Effector memory CD8-positive, alpha-beta T cell (primary cell): ENCODE measurements at places on chromosomes 2 and 18.

DNA sequence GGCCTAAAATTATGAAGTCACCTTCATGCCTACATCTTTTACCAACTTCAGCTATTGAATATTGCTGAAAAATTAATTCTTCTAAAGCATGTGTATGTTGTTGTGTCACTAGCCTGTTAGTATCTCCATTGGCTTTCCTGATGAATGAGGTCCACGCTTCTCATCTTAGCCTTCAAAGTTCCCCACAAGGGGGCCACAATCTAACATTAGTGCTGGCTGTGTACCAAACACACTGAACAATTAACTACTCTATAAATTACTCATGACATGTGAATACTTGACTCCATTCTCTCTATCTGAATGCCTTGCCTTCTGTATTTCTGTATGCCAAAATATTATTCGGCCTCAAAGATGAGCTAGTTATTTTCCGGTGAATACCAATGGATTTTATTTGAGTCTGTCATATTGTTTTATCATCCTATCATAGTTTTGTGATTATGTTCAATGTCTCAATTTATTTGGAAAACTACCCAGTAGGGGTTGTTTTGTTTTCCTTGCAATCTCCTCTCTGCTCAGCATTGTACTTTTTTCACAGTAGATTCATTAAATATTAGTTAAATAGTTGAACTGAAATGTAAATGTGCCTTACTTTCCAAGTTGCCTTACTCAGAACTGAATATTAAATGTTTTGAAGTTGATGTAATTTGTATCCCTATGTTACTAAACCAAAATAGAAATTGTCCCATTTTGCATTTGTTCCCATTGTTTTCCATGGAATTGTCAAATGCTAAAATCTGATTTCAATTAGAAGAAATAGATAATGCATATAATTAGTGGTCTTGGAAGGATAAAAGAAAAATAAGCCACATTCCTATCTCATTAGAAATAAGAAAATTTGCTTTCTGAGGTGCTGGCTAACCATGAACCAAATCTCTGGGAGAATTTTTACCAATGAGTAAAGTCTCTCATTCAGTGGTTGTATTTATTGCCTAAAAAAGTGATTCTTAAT lies 208.4 kb upstream of the COL3A1 start:
- DNase-seq, result no peak

DNA sequence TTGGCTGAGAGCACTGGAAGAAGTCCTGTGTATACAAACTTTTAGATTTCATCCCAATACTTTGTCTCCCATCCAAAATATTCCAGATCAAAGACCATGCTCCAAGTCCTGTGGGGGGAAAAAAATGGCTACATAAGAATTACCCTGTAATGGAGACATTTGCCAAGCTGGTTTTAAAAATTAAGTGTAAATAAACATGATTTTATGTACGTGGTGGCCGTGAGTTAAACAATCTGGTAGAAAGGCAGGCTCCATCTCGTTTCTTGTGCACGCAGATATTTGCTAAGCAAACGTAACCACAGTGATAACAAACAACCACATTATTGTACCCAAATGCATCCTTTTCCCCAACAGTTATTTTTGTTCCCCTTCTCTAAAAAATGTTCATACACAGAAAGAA lies 176.4 kb downstream of the ZNF516 start:
- no peak for DNase-seq

DNA sequence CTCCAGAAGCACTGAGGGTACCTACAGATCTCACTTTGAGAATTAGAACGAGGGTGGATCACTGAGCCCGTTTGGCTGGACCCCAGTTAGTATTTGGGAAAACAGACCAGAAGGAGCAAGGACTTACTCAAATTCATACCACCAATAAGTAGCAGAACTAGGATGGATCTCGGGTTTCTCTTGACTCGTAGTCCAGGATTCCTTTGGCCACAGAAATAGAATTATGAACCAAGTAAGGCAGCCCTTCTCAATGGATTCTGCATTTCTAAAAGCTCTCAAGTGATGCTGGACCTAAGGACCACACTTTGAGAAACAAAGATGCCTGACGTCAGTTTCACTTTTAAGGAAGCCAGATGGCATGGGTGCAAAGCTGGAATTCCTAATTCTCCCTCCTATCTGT lies 153.0 kb downstream of the KLHL29 start:
- DNase-seq, result no peak

- DNase-seq, result no peak
These were observed 33.3 kb downstream of the ANTXR1 start for GRCh38 chr2:69046221-69046662.

GRCh38 chr2:221001381-221001801 lies 570.7 kb downstream of the EPHA4 start:
- DNase-seq, result no peak

DNA sequence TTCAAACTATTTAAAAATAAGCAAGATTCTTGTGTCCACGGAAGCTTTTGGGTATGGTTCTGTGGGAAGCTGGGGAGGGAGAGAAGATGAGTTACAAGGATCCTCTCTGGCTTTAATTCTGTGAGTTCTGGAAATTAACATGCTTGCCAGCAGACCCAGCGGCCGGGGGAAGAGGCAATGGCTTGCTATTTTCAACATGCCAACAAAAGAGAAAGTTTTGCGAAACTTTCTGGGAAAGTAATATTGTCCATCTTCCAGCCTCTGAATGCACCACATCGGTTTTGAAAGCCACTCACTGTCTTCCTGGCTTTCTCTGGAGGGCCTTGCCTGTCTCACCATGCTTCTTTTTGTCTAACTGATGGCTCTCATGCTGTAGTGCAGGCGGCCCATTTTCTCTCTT lies 85.7 kb downstream of the EN1 start:
- DNase-seq, result no peak

DNA sequence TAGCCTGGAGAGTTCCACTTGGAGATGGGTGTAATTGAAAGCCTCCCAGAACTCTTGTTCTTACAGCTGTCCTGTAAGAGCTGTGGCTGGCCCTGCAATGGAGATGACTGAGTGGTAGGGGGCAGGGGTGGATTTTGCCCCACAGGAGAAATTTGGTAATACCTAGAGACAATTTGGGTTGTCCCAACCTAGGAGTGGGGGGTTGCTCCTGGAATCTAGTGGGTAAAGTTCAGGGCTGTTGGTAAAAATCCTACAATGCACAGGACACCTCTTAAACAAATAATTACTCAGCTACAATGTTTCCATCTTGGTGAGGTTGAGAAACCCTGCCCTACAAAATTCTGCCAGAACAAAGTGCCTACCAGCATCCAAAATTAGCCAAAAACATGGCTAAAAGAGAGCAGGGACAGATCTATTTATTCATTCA lies 181.1 kb upstream of the SH3BP4 start:
- no peak for DNase-seq

- no peak for DNase-seq
These were observed 48.5 kb downstream of the SMAD7 start for GRCh38 chr18:48902023-48902855.

DNA sequence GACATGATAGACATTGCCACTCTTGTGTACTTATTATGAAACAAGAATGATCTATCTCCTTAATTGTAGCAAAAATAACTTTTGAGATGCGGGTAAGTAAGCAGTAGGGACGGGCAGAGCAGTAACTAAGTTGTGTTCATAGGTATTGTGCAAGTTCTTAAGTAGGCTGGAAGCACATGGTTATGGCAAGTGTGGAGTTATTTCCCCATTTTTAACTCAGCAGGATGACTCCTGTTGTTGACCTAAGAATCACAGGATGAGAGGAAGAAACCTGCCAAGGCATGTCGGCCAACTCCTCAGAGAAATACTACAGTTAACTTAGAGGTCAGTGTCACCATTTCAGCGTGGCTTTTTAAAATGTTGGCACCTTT lies 51.1 kb upstream of the FN1 start:
- DNase-seq, result no peak

DNA sequence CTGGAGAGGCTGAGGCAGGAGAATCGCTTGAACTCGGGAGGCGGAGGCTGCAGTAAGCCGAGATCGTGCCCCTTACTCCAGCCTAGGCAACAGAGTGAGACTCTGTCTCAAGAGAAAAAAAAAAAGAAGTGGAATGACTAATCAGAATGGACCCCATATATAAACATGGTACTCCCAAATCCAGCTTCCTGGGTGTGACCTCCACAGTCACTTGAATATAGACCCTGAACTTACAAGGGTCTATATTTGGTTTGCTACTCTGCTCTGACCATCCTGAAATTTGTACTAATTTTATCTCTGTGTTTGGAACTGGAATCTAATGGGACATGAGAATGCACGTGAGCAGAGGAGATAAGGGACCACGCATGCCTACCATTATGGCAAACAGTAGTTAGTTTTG lies 275.0 kb downstream of the TNS1 start:
- no peak for DNase-seq

- DNase-seq, result no peak
These were observed 9.2 kb upstream of the HK2 start for GRCh38 chr2:74824679-74825078.

GRCh38 chr18:24187049-24187448 lies 48.2 kb downstream of the CABYR start:
- DNase-seq, result no peak

GRCh38 chr2:240200230-240201051 lies 60.0 kb upstream of the OTOS start:
- DNase-seq, result no peak

GRCh38 chr2:161488879-161489278 lies 72.8 kb downstream of the TBR1 start:
- no peak for DNase-seq

DNA sequence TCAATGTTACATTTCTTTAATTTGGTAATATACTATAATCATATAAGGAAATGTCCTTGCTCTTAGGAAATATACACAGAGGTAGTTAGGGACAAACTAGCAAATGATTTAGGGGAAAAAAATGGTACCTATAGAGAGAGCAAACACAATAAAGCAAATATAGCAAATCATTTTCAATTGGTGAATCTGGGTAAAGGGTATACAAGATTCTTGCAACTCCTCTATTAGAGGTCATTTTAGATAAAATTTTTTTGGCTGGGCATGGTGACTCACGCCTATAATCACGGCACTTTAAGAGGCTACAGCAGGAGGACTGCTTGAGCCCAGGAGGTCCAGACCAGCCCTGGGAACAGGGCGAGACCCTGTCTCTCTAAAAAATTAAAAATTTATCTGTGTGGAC lies 44.4 kb downstream of the STRN start:
- no peak for DNase-seq

DNA sequence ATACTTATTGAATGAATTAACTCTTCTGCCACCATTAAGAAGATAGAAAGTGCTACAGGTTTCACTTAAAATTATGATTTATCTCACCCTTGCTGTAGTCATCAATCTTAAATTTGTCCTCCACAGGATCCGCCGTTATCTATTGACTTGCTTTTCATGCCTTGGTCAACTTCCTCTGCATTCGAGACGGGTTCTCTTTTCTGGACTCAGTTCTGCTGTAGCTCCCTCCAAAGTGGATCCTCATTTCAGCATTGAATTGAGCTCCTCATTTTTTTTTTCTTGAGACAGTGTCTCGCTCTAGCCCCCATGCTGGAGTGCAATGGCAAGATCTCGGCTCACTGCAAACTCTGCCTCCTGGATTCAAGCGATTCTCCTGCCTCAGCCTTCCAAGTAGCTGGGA lies 27.6 kb downstream of the INPP5D start:
- DNase-seq, result no peak

GRCh38 chr2:45637440-45637839 lies 14.0 kb upstream of the PRKCE start:
- DNase-seq, result no peak

GRCh38 chr18:74392323-74392722 lies 64.8 kb downstream of the DIPK1C start:
- no peak for DNase-seq

- peak; percentile 29 for DNase-seq
These were observed 1.9 kb upstream of the STAT4 start for GRCh38 chr2:191152482-191153240.

GRCh38 chr2:143264851-143265250 lies 135.6 kb downstream of the ARHGAP15 start:
- DNase-seq, result no peak

DNA sequence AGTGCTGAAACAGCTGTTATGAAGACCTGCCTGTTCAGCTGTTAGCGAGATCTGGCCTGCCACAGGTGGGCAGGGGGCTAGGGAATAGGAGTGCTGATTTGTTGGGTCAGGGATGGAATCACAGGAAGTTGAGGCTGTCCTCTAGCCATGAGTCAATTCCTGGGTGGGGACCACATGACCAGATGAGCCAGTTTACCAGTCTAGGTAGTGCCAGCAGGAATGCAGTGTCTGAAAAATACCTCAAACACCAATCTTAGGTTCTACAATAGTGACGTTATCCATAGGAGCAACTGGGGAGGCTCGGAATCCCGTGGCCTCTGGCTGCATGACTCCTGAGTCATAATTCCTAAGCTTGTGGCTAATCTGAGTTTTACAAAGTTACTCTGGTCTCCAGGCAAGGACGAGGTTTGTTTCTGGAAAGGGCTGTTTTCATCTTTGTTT lies 44.9 kb downstream of the DYSF start:
- DNase-seq, result no peak

DNA sequence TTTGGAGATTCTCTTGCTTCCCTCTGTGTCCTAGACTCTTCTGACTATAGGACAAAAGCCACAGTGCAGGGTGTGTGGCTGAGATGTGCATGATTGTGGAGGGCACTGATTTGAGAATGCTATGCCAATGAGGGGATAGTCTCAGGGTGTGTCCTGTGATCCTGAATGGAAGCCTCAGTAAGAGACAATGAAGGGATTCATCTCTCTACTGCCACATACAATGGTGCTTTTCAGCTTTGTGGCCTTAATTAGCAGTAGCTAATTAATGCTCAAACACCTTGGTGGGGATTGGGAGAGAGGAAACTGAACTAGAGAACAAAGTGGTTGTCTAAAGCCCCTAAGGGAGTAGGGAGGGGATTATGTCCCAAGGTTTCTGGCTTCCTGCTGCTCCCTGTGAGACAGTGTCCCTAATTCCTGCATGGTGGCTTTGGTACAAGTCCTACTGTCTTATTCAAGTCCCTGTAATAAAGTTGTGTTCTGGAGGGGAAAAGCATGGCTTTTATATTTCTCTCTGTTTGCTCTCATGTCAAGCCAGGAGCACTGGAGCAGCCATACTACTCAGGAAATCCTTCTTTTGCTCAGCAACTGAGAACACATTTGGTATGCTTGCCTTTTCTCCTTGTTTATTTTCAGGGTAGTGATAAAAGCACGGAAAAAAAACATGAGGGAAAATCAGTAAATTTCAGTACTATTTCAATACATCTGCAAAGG lies 415.2 kb upstream of the TCF4 start:
- no peak for DNase-seq

DNA sequence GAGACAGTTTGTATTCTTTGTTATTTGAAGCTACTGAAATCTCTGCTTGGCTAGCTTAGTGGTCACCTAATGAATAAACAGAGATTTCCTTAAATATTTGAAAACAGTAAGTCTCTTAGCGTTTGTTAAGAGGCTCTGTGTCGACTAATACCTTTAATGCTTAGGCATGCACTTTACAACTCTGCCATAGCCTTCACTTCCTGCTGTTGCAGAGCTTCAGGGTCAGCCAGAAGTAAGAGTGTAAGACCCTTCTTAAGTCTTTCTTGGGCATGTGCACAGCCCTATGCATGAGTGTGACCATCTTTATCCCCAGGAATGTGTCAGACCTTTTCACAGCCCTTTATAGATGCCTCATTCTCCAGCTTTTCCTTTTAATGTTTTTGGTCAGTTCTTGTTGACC lies 195.3 kb upstream of the ALPP start:
- DNase-seq, result no peak
